ENCODE measurements at places on chromosomes 11 and 22.

DNA sequence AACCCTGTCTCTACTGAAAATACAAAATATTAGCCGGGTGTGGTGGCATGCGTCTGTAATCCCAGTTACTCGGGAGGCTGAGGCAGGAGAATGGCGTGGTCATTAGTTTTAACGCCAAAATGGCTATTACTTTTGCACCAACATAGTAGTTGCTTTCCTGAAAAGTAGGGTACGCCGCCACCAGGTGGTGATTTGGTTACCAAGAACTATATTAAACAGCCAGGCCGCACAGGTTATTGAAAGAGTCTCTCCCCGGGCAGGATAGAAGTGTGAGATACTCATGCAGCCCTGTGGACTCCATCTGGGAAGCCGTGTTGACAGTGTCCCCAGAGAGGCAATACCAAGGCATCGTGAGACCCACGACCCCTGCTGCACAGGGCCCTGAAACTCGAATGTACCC lies 24.6 kb upstream of the LRRC32 start:
- no peak for DNase-seq

DNA sequence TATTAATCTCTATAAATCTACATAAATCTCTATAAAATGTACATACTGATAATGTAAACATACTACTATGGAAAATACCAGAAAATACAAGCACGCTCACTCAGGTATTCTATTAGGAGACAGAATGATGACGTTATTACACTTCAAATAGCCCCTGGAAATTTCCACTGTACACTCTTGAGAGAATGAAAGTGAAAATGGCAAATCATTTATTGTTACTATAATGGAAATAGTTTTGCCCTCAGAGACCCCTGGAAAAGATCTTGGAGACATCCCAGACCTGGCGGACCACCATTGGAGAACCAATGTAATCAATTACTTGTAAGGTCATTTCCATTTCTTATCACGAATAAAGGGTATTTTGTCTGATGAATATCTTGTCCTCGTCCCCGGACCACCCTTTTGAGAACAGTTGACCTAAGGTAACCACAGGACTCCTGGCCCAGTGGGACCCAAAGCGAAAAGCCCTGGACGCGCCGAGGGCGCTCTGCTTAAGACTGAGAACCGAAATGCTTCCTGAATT lies 509 bp upstream of the PRRG4 start:
- no peak for DNase-seq

GRCh38 chr22:21947040-21948014 lies 5.3 kb downstream of the PPM1F start:
- DNase-seq, result no peak

DNA sequence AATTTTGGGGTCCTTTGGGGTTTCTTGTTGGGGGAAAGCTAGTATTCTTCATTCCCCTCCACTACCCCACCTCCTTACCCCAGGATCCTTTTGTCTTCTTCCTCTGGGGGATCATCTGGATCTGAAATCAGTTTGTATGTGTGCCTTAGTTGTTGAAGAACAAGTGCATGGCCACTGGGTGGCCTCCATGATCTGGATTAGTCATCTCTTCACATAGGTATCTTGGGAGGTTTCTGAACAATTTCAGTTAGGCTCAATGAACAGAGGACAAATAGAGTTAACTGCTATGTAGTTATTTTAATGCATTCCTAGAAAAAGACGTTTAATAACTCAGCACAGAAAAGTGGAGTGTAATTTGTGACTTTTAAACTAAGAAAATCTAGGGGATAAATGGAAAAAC lies 7.1 kb upstream of the VWA5A start:
- DNase-seq, result no peak

DNA sequence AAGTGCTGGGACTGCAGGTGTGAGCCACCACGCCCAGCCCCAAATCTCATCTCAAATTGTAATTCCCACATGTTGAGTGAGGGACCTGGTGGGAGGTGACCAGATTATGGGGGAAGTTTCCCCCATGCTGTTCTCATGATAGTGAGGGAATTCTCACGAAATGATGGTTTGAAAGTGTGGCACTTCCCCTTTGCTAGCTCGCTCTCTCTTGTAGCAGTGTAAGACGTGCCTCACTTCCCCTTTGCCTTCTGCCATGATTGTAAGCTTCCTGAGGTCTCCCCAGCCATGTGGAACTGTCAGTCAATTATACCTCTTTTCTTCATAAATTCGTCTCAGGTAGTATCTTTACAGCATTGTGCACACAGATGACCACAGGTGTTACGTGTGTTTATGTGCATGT lies 357.8 kb downstream of the CADM1 start:
- DNase-seq, result no peak
